ENCODE measurements at places on chromosomes 3 and 15.
A peak's percentile ranks its signal among the peaks of the same experiment; 100 is the strongest.

DNA sequence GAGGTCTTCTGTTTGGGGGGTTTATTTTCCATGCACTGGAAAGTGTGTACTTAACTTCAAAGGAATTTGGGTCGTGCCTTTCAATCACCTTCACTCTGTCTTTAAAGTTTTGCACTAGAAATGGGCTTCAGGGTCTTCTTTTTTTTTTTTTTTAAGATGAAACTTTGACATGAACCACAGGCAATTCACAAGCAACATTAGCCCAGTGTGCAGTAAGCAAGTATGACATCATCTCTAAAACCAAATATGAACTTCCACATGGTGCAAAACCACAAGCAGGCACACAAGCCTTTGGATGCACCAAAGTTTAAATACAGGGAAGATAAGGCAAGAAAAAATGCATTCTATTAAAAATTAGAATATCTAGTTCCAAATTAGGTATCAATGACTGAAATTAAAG lies 381.9 kb downstream of the ERC2 start:
- no peak for DNase-seq

DNA sequence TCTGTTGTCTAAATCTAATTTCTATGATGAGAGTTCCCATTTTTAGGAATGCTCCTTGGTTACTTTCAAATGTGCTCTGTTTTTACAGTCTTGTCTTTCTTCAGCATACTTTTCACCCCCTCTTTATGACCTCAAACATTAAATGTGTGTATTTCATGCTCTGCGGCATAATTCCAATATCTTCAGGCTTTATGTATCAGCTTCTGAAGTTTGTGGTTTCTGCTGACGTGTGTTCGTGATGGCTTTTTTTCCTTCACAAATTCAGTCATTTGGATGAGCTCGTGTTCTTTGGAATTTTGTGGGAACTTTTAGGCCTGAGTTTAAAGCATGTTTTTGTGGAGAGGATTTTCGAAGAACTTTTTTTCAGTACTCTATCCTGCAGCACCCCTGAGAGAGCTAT lies 97.7 kb upstream of the CHRNA7 start:
- no peak for DNase-seq

GRCh38 chr3:197874653-197875052 lies 75.3 kb upstream of the RPL35A start:
- no peak for DNase-seq

DNA sequence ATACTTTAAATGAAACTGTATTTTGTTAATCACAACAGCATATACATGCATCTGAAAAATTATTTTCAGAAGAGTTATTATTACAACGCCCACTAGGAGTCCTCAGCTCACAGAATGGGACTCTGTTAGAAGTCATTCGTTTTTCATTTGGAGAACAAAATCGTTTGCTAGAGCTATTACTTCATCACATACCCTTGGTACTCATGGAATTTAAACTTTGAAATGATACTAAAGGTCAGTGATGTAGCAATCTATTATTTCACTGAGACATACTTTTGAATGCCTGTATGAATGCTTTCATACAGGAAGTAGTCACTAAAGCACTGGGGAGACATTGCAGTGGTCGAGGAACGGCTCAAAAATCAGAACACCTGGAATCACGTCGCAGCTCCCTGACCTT lies 198.1 kb downstream of the MBNL1 start:
- DNase-seq: no peak

GRCh38 chr3:30245858-30246622 lies 360.4 kb upstream of the TGFBR2 start:
- DNase-seq: no peak

- no peak for DNase-seq
These were observed 276.1 kb upstream of the GOLGA6L4 start for GRCh38 chr15:83959477-83959876.

DNA sequence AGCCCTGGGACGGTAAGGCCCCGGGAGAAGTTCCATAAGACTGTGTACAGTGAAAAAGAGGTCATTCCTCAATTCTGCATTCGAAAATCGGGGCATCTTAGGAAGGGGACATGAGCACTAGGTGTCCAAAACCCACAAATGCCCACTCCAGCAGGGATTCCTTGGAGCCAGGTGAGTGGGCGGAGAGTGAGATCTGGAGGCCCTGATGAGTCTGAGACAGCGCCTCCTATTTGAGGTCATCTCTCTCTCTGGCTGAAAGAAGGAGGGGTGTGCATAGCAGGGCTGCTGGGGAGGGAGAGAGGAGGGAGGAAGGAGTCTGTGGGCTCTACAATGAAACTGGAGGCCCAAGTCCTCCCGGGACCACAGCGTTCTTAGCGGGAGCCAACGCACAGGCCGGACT lies 38.1 kb upstream of the LACTB start:
- no peak for DNase-seq

DNA sequence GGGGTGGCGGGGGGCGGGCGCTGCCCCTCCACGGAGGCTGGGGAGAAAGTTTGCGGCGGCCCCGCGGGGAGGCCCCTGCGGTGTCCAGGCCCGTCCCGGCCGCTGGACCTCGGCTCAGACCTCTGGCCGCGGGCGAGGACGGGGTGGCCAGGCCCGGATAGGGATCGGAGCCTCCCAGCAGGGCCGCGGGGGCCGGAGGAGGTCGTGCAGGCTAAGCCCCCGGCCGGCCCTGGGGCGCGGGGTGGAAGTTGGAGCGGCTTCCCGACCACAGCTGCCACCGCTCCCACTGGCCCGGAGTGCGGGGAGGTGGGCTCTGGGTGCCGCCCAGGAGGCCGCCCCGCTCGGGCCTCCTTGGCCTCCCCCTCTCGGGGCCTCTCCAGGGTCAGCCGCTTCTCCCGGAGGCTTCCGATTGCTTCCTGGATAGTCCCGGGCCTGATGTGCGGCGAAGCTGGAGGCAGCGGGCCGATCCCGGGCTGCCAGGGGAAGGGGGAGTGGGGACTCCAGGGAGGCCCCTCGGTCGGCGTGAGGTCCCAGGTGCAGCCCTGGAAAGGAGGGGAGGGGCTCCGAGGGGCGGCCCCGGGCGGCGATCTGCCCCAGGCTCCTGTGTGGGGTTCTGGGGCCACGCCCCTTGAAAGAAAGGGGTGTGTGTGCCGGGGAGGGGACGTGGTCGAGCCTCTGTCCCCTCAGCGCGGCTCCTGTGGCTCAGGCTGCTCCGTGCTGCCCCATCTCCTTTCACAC lies 907 bp downstream of the PLXNA1 start:
- DNase-seq: peak; percentile 84

GRCh38 chr3:54891540-54891897 lies 36.3 kb downstream of the LRTM1 start:
- peak; percentile 26 for DNase-seq

DNA sequence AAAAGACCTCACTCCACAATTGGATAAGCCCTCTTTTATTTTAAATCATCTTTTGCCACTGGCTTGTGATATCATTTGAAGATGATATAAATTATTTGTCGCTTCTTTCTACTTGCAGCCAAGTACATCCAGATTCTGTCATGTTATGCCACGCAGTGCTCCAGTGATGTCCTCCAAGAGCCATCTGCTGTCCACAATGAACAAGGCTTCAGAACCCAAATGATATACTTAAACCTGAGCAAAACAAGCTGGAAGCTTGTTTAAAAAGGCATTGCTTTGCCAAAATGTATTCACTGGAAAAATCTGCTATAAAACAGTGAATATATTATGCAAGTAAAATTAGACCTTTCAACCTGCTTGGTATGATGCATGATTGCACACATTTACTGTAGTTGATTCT lies 58.8 kb upstream of the ARL6 start:
- no peak for DNase-seq

- DNase-seq: no peak
These were observed 42.7 kb downstream of the HEG1 start for GRCh38 chr3:125013095-125013494.

- DNase-seq: no peak
These were observed 8.6 kb upstream of the IL20RB start for GRCh38 chr3:136949146-136949545.

DNA sequence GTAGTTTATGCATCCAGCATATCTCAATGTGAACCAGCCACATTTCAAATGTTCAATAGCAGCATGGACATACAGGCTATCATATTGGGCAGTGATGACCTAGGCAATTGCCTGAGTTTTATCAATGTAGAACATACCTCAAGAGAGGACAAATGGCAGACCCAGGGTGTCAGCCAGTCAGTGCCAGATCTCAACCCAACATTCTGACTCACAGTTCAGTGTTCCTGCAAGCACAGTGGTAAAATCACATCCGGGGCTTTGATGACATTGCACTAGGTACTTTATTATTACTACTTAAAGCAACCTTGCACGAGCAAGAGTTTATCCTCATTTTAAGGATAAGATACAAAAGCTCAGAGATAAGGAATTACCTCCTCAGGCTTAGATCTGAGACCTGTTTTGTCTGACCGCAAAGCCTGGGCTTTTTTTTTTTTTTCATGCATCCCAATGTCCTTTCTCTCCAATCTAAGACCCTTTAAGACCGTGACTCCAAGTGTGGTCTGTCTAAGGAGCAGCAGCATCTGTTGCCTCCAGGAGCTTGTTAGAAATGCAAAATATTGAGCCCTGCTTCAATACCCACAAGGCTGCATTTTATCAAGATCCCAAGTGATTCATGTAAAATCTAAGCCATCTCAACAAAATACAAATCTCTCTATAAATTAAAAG lies 60.1 kb downstream of the SLC12A1 start:
- peak; percentile 11 for DNase-seq

DNA sequence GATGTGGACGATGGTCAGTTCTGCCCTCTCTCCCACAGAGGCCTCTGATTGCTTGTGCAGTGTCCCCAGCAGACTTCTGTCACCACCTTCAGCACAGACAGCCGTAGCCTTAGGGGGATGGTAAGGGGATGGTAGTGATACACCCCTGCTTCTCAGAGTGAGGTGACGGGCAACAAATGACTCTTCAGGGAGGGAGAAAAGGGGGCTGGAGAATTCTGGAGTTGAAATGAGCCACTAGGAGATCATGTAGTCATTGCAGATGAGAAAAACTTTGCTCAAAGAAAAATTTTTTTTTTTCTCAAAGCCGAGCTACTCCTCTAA lies 29.6 kb upstream of the TIMP4 start:
- DNase-seq: no peak

GRCh38 chr3:134816623-134817022 lies 21.6 kb downstream of the EPHB1 start:
- DNase-seq: no peak

DNA sequence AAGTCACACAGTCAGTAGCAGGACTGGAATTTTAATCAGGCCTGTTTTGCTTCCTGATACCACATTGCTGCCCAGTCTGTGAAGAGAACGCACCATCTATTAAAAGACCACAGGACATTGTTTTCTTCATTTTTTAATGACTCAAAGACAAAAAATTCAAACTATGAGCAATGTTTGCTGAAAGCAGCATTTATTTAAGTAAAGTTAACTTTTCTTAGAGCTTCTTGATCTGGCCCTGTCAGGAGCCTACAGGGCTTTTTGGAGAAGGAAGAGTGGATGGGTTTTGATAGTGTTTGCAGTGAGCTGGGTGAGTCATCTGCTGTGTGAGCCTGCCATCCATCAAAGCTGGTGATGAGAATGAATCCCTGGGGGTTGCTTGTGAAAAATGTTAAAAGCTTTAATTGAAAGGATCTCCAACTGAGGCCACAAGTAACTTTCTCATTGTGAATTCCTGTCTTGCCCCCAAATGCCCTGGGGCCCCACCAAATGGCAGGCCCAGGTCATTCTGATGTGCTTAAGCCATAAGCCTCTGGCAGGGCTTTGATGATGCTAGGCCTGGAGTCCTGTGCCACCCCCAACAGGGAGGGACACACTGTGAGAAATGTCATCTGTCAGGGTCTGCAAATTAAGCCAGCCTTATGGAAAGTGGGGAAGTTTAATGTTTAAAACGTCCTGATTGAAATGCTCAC lies 136.2 kb upstream of the PFN2 start:
- peak; percentile 75 for DNase-seq

DNA sequence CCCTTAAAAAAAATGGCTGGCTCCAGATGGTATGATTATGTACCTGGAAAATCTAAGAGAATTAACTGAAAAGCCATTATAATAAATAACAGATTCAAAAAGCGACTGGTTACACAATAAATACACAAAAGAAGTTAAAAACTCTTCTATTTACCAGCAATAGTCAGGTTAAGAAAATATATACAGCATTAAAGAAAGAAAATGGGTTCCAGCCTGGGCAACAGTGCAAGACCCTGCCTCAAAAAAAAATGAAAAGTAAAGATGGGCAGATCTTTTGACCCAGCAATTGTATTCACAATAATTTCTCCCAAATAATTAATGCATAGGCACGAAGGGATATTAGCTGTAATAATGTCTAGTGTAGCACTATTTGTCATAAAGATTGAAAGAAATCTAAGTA lies 8.7 kb downstream of the TBC1D5 start:
- no peak for DNase-seq

DNA sequence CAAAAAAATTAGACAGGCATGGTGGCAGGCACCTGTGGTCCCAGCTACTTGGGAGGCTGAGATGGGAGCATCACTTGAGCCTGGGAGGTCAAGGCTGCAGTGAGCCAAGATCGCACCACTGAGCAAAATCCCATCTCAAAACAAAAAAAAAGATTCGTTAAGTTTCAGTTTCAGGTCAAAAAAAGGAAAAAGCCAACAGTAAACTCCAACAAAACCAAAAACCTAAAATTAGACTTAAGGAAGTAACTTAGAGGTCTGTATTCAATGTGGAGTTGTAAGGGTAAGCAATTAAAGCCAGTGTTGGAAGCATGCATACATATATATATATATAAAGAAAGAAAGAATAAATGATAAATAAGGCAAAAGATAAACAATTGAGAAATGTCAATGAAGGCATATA lies 11.8 kb downstream of the KPNA1 start:
- no peak for DNase-seq

- DNase-seq: no peak
These were observed 13.2 kb upstream of the SLC2A2 start for GRCh38 chr3:171039674-171040073.

GRCh38 chr15:70967646-70968045 lies 75.0 kb downstream of the LRRC49 start:
- DNase-seq: no peak

DNA sequence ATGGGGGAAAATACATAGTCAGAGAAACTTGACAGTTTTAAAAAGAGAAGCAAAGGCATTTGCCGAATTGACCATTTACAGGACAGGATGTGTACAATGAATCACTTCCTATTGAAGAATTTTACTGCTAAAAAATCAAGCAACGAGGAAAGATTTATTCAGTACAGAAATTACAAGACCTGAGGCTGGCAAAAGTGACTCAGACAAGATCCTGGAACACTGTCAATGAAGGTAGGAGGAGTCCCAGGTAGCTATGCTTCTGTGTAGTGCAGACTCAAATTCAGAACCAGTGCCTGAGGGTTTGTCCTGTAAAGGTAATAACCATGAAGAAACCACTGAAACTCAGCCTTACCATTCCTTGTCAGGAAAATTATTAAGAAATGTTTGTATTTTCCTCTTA lies 120.9 kb downstream of the ZMAT3 start:
- DNase-seq: no peak

GRCh38 chr3:134803051-134803505 lies 8.0 kb downstream of the EPHB1 start:
- no peak for DNase-seq

- DNase-seq: no peak
These were observed 7.1 kb downstream of the SLC25A26 start for GRCh38 chr3:66227915-66228314.

- DNase-seq: no peak
These were observed 58.6 kb downstream of the UACA start for GRCh38 chr15:70704731-70705130.
